Eye (tissue), 1 donor: ENCODE measurements at places on chromosomes 7 and 10.

GRCh38 chr7:131893631-131894340 is 337.4 kb upstream of the PODXL start:
- no peak for DNase-seq

DNA sequence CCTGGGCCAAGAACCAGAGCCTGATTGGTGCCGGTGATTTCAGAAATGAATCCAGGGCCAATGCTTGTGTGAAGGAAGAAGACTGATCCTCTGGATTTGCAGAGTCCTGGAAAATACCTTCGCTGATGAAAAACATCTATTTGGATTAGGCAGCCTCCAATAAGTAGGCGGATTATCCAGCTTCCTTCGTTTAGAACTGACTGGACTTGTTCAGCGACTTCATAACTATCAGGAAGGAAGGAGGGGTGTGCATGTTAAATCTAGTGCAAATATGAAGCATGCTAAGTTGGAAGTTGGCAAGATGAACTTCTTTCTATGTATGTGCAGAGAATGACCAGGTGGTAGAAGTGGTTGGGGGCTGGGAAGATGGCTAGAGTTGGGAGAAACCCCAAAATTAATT is 41.0 kb downstream of the NKX2-3 start:
- DNase-seq = peak; percentile 19

- DNase-seq = no peak
Measured at GRCh38 chr7:120927454-120928103, 23.0 kb upstream of the ING3 start.

DNA sequence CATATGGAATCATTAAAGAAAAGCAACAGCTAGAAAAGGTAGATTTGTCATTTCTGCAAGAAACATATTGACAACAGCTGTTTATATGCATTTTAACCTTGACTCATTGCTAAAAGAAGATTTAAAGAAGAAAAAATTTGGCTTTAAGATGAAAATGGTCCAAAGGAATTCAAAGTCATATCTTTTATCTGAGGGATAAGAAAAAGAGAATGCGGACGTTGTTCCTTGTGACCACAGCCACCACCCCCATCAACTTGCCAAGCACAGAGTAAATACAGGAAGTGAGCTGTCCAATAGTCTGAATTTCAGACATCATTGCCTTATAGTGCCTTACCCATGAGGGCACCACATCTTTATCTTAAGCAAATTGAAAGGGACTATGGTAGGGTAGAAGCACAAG is 7.3 kb upstream of the CRPPA start:
- no peak for DNase-seq

DNA sequence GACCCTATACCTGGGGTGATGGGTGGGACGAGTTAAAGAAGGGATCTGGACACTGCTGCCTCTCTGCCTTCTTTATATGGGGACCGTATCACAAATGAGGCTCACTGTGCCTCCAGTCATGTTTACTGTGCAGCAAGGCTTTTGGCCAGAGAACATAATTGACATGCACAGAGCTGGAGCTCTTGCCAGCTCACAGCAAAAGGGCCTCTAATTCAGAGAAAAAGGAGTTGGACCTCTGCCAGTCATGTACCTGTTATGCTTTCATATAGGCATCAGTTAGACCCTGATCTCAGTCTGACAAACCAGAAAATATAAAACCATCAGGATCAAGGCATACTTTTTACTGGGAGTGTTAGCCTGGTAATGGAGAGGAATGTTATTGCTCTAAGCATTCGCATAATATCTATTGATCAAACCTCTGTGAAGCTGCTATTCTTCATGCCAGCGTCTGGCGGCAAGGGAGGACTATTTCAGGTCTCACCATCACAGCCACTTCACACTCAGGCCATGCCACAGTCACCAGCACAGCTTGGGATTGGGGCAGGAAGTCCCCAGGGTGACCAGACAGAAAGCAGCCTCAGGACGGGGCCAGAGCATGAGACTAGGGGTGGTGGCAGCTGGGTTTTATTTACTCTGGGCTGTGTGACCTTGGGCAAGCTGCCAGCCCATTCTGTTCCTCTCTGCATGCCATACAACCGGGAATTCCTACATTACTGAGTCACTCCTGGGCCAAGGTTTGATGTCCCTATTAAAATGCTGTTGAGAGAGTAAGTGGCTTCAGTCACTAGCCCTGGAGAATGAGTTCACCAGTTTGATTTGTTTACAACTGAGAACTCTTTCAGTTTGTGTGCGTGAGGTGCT is 90.1 kb downstream of the NPSR1 start:
- peak; percentile 33 for DNase-seq

DNA sequence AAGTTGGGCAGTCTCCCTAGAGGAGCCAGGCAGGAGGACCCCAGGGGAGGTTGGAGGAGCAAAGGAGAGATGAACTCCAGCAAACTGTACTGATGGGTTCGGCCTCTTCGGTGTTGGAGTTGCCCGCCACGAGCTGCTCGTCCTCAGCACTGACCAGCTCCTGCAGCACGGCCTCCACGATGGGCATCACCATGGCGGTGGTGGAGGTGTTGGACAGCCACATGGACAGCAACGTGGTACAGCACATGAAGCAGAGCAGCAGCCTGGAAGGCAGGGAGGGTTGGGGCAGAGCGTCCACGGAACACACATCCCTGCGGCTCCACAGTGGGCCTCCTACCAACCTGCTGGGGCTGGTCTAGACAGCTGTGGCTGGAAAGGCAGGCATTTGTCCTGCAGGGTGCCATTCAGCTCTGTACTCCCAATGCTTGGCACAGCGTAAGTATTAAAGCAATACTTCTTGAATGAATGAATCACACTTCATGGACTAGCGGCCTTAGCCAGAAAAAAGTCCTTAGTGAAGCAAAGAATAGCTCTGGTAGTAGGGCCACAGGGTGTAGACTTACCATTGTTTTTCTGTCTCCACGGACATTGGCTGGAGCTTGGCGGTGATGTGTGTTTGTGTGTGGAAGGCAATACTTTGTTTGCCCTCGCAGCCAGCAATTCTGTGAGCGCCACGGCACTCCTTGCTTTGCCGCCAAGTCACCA is 21.8 kb downstream of the SLC13A4 start:
- DNase-seq = no peak

- DNase-seq = no peak
Measured at GRCh38 chr7:97107192-97107800, 10.2 kb upstream of the SDHAF3 start.

GRCh38 chr7:158751751-158752150 is 47.1 kb upstream of the NCAPG2 start:
- DNase-seq = no peak

DNA sequence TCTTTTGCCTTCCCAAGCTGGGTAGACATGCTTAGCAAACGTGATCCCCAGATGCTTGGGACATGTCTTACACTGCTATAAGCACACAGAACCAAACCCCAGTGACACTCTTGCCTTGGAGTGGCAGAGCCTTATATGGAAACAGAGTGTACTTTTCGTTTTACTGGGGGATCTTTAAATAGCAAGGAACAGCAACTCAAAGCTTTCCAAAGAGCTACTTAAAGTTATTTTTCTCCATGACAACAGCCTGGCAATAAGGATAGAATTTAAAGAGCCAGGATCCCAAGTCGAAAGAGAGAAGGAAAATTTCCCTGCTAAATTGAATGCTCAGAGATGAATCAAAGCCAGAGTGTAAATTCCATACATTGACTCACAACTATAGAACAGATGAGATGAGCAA is 67.8 kb downstream of the ZNF365 start:
- DNase-seq = no peak

DNA sequence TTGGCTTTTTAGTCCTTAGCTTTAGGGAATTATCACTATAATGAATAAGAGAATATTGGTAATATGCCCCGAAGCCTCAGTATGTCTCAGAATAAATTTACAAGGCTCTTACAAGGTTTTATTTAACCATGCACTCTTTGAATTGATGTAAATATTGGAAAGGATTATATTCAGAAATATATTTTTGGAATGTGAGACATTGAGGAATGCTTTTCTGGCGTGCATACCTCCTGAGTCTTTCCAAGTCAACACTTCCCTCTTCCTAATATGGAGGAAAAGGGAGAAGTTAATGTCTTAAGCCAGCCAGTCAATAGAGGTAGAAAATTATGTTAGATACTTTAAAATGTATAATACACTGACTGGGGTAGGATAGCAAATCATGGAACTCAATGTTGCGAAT is 1.2 kb upstream of the OR2F1 start:
- DNase-seq = no peak

GRCh38 chr7:140435252-140435895 is 31.5 kb downstream of the RAB19 start:
- DNase-seq = no peak

- peak; percentile 59 for DNase-seq
Measured at GRCh38 chr7:2247141-2247995, 5.3 kb downstream of the NUDT1 start.

DNA sequence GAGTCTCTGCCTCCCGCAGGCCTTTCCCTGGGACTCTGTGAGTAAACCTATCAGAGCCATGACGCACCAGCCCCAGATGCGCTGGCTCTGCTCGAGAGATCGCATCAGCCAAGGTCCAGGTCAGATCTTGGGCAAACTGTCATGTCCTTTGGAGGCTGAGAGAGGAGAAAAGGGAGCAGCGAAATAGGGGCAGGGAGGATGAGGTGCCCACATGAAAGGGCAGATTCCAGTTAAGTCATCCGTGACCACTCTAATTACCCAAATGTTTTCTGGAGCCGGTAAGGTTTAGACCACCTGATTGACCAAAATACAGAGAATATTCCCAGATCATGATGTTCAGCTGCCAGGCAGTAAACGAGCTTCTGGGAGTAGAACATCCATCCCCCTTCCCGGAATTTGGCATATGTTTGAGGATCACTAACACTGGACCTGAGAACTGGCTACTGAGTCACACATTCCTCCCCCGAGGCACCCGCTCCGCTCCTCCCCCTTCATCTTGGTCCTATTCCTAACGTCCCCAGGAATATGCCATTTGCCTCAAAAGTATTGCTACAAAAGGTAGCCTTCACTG is 88.0 kb downstream of the FGFR2 start:
- no peak for DNase-seq

GRCh38 chr7:140595468-140596092 is 45.0 kb downstream of the DENND2A start:
- DNase-seq = no peak

DNA sequence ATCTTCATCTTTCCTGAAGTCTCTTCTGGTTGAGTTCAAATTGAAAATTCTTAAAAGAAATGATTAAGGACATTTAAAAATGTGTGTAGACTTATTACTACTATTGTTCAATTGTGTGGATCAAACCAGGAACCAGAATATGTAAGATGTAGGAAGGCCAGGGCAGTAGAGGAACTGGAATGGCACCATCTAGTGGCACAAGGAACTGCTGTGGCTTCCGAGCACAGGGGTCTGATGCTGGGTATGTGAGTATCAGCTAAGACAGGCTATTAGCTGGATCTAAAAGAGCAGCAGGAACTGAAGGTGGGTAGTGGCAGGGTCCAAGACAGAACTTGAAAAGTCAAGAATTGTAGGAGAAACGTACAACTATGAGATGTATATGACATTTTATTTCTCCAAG is 247.3 kb downstream of the SEMA3A start:
- DNase-seq = no peak

DNA sequence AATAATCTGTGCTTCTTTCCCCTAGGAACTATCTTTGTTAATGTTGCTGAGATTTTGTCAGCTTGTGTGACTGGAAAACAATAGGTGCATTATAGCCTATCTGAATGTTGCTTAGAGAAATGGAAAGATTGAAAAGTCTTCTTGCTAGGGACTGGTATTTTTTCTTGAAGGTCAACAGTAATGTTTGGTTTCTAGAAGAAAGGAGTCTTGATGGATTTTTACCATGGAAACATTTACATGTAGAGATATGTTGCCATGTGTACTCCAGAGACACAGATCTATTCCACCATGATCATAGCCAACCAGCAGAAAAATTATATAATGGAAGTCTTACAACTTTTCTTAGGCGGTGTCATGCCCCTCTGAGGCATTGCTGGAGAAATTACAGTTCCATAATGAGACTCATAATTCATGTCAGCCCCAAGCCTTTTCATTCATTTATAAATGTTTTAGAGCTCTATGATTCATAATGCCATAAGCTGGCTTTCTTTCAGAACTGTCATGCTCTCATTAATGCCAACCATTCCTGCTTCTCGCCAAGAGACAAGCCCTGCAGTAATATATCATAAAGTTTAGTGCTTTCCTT is 175.1 kb upstream of the PTPRZ1 start:
- DNase-seq = no peak

DNA sequence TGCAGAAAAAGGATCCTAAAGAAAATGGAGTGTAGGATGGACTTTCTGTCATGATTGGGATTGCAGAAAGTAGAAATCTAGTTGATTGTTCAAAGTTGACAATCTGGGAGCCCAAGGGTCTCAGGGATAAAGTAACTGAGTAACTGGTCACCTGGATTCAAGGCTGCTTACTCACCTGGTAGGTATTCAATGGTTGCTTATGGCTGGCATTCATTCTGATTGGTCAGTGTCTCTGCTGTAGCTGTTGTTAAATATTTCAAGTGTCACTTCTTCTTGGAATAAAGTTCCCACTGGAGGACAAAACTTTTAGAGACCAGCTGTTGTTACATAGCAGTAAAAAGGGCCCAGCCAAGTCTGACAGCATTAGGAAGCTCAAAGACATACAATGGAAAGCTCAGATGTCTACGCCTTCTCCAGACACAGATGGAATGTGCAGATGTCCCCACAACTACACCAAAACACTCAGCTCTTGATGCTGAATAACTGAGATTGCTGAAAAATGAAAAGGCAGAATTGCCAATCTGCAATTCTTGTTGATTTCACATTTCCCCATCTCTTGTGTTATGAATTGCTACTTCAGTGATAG is 106.9 kb downstream of the ZNF467 start:
- DNase-seq = no peak

DNA sequence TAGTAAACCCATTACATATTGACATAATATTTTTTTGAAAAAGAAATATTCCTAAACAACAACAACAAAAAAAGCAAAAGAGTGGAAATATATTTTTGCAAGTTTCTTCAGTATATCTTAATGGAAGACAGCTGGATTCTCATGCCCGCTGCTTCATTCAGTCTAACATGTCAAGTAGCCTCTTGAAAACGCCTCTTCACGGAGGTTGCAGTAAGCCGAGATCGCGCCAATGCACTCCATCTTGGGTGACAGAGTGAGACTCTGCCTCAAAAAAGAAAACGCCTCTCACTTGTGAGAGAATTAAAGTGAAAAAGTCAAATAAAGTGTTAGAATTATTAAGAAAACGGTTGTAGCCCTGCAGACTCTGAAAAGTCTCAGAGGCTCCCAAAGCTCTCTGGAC is 1.3 kb downstream of the CUTC start:
- no peak for DNase-seq

DNA sequence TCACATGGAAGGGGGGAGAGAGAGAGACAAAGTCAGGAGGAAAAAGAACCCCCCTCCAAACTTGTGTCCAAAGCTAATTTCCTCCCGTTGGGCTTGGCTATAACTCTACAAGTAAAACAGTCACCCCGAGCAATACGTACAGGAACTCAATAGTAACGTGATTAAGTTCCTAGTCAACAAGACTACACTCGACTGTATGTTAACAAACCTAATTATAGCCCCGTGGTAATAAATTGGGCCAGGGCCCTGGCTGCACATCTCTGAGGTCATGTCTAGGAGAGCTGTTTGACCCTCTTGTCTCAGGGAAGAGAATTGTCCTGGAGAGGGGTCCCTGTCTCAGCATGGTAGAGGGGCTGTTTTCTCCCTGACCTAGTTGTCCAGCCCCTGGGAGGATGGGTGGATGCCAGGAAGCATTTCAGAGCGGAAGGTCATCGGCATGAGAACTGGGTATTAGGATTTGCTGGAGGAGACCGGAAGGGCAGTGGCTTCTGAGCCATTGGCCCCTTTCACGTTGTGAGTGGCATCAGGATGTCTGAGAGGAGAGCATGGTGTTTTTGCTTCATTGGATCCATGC is 60.2 kb upstream of the COMTD1 start:
- DNase-seq = peak; percentile 52
